ENCODE measurements at places on chromosomes 6 and 20.
A peak's percentile ranks its signal among the peaks of the same experiment; 100 is the strongest.

DNA sequence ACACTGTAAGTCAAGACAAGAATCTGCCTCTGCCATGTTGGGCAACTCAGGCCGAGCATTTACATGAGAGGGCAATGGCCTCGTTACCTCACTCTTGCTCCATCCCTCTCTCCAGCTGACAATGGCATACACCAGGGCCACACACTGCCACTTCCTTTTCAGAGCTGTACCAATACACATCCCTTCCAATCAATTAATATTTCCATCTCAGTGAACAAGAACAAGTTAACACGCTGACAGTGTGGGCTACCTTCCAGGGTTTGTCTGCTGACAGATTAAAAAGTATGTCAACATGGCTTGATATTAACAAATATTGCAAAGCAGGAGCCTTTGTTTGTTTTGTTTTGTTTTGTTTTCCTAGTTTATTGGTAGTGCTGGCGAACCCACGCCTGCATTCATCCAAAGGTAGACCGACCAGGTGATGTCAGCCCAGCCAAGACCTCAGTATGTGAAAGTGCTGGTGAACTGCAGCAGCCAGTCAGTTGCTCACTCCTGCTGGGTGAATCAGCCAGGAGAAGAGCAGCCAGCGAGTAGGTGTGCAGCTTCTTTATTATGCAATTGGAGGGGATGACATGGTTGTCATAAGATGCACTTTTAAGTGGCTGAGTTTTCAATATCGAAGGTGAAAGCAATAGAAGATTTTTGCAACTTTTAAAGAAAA is 487.3 kb upstream of the JARID2 start:
- DNase-seq = no peak

DNA sequence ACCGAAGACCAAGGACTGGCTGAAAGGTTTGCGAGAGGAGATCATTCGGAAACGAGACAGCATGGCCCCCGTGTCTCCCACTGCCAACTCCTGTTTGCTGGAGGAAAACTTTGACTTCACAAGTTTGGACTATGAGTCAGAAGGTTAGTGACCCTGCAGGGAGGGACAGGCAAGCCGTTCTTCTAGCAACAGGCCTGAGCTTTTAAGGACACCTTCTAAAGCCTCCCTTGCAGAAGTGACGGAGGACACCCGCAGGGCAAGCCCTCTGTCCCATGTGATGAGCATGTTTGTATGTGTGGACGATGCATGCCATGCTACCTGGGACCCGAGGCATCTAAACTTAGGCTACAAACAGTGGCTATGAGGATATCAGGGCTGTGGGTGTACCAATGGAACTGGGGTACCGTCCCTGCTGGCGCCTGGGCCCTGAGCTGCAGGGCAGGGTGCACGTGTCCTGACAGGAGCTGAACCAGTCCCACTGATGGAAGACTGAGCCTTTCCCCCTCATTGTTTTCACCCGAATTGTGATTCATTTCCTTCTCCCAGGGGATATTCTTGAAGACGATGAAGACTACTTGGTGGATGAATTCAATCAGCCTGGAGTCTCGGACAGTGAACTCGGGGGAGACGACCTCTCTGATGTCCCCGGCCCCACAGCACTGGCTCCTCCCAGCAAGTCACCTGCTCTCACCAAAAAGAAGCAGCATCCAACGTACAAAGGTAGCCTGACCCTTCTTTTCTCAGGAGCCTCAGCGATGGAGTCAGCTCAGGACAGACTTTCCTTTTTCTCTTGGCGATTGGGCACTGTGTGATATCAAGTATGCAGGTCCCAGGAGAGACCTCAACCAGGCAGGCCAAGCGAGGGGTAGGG is 84.4 kb downstream of the SERAC1 start:
- DNase-seq = no peak

DNA sequence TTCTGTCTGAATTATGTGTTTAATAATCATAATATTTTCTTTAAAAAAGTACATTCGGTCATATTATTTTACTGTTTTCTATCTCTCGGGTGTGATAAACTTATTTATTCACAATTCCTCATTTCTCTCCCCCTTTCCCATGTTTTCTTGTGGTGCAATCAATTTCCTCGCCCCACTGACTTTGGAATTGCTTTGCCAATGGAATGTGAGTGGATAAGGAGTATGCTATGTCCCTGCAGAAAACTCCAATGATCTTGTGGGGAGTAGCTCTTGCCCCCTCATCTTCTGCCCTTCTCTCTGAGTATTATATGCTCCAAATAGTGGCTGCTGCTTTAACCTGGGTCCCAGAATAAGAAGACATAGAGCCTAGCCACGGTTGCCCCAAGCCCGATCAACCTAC is 64.1 kb downstream of the HMGN3 start:
- no peak for DNase-seq

- no peak for DNase-seq
Measured at GRCh38 chr6:158688860-158689259, 39.0 kb downstream of the SYTL3 start.

DNA sequence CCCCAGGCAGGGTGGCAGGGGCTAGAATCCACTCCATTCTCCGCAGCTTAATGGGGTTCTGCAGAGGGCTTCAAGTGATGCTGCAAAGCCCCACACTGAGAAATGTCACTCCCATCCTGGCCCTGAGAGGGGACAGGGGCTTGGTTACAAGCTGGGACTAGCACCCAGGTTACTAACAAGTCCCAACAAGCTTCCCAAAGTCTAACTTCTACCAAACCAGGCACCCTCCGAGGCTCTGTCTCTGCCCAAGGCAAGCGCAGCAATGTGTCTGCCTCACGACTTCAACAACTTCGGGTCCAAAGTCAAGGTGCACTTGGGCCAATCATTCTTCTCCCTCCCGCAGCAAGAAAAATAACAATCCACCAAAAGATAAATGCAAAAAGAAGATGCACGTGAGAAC is 45.6 kb downstream of the NFATC2 start:
- no peak for DNase-seq

DNA sequence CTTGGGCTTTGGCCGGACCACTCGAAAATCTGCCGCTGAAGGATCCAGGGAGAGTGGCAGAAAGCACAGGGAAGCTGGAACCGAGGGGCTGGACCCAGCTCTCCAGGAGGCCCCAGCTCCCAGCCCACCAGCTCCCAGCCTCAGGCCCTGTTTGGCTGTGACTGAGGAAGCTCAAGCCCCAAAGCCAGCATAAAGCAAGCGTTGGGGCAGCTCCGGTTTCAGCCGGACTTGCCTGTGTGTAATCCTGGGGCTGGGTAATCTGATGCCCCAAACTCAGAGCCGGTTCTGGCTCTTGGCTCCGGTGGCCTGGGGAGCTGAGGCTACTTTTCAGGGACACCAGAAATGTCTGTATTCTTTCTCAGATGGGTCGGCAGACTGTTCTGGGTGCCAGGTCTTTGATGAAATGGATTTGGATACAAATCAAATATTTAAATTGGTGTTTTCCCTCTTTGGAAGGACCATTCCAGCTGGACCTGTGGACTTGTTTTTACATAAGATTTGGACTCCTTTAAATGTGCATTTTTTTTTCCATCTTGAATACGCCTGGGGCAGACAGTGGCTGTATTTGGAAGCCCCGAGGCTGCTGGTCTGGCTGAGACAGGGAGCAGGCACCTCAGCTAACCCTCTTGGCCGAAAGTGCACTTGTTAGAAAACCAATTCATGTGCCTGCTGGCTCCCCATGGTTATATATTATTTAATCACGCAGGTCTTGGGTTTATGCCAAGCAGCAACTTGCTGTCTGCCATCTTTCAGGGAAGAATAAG is 29.7 kb downstream of the RPP40 start:
- DNase-seq = peak; percentile 59

- no peak for DNase-seq
Measured at GRCh38 chr20:10115021-10115420, 80.2 kb downstream of the ANKEF1 start.

DNA sequence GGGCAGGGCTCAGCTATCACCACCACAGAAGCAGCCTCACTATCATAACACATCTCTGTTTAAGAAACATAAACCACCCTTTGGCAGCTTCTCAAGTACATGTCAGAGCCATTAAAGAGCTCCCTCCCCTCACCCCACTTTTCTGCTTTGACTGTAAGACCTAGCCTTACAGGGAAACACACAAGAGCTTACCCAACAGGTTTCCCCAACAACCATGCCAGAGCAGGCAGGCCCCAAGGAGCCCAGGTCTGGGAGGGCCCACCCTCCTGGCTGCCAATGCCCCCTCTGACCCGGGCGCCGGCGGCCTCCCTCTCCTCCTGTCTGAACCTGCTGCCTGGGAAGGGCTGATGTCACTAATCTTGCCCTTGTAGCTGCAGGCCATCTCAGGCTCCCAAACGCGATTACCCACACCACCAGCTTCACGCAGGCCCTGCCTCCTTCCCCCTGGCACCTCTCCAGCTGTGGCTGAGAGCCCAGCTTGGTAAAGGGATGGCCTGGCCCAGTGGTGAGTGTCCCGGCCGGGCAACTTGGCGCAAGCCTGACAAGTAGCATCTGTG is 402.0 kb downstream of the MAFB start:
- peak; percentile 26 for DNase-seq

DNA sequence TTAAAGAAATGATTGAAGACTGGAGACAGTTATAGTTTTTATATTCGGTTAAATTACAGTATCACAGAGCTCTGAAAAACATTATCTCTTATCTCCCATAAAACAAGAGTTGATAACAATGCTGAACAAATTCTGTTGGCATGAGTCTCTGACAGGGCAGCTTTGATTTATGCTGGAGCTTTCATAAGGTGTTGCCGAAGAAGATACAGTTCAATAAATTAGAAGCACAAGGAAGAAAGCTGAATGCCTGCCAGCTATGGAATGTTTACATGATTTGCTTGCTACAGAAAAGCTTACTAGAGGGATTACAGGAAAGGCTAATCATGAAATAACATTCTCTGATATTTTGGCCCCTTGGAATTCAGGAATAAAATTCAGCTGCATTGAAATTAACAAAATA is 431.9 kb upstream of the GJE1 start:
- DNase-seq = no peak

- no peak for DNase-seq
Measured at GRCh38 chr6:17589406-17590096, 10.6 kb upstream of the FAM8A1 start.

DNA sequence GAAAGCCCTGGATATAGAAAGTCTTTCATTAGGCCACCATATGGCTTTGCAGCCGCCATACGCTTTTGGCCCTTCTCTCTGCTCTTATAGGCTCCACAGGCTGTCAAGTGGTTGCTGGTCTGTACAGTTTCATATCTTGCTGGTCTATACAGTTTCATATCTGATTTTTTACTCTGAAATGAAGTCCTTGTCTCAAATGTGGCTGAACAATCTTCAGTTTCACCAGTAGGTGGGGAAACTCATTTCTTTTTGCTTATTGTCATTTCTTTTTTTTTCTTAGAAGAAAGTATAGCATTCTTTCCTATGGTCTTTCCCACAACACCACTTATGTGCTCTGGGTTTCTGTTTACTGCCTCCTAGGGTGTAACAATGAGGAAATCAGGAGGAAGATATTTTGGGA is 771.4 kb upstream of the MMS22L start:
- no peak for DNase-seq

GRCh38 chr20:43901296-43901695 is 13.4 kb upstream of the TOX2 start:
- DNase-seq = no peak

DNA sequence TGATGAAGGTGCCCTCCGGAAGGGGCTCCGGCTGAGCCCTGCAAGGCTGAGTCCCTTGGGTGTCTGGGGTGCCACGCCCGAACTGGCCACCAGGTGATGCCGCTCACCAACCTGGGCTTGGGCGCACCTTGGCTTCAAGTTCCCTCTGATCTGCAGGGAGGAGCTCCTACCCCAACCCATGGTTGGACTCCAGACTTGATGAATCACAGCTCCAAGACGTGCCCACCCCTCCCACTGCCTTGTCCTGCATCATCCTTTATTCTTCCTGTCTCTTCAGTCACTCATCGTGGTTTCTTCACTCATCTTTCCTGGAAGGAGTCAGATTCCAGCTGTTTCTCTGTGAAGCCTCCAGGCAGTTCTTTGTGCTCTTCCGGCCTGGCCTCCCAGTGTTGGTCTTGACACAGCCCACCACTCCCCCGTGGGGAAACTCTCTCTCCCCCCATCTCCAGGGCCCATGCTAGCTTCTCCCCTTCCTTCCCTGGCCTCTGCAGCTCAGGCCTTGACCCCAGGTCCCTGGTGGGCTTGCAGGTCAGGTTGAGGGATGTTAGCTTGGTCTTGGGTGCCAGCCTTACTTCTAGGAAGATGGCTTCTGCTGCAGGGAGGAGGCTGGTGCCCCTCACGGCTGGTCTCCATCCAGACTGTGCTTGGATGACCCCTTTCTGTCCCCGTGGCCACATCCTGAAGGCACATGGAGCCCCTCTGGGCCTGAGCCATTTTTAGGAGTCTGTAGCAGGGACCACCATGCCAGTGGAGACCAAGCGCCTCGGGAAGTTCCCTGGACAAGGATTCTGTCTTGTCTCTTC is 2.6 kb upstream of the ZBP1 start:
- no peak for DNase-seq

DNA sequence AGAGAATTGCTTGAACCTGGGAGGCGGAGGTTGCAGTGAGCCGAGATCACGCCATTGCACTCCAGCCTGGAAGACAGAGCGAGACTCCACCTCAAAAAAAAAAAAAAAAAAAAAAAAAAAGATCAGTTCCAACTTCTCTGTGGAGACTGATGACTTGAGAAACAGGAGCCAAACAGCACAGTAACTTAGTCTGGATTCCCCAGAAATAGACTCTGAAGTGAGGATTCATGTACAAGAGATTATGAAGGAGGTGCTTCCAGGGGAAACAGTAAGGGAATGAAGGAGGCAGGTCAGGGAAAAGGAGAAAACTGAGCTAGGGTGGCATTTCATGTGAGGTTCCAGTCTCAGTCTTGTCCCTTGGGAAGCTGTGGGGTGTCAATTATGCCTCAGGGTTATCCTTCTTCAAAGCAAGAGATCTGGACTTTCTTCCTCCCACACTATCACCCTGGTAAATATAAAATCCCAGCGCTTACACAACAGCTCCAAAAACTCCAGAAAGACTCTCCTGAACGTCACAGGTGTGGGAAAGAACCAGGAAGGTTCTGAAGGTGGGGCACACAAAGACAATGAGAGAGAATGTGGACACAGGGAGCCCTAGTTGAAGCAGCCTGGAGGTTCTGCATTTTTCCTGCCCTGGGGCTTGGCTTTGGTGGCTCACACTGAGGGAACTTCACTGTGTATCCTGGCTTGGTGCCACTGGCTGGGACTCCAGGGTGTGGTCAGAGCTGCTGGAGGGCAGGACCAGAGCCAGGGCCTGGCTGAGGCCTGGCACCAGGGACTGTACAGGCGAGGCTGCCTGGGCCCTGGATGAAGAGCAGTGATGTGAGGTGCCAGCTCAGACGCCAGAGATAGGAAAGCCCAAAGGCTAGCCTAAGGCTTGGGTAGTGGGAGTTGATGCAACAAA is 46.8 kb downstream of the PCNA start:
- no peak for DNase-seq

- DNase-seq = no peak
Measured at GRCh38 chr20:23344336-23344735, 6.3 kb upstream of the NXT1 start.

- DNase-seq = peak; percentile 79
Measured at GRCh38 chr6:36130667-36131510, 576 bp downstream of the MAPK13 start.

GRCh38 chr6:32845384-32845884 is 1.6 kb upstream of the PSMB8 start:
- no peak for DNase-seq

GRCh38 chr6:125363824-125364165 is 62.0 kb upstream of the HDDC2 start:
- DNase-seq = no peak

GRCh38 chr20:2523919-2524708 is 12.3 kb upstream of the TMC2 start:
- DNase-seq = no peak

All from right kidney (tissue), 9 donors.